ENCODE measurements at places on chromosomes 1 and 21.

GRCh38 chr1:52268372-52268771 is 97.6 kb downstream of the CC2D1B start:
- ATAC-seq: no peak

DNA sequence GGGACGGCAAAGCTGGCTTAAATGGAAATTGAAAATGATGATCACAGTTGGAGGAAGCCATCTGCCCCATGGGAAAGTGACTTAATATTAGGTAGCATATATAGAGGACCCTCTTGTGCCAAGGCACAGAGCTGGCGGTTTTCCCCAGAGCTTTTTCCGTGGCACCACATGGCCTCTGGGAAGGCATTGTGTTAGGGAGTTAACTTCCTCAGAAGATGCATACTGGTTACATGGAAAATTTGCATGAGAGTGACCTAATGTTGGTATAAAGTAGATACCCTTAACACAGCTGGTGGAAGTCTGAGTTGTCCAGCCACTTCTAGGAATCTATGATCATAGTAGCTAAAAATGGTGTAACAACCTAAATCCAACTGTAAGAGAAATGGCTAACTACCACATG is 27.3 kb downstream of the CAP1 start:
- ATAC-seq: no peak

DNA sequence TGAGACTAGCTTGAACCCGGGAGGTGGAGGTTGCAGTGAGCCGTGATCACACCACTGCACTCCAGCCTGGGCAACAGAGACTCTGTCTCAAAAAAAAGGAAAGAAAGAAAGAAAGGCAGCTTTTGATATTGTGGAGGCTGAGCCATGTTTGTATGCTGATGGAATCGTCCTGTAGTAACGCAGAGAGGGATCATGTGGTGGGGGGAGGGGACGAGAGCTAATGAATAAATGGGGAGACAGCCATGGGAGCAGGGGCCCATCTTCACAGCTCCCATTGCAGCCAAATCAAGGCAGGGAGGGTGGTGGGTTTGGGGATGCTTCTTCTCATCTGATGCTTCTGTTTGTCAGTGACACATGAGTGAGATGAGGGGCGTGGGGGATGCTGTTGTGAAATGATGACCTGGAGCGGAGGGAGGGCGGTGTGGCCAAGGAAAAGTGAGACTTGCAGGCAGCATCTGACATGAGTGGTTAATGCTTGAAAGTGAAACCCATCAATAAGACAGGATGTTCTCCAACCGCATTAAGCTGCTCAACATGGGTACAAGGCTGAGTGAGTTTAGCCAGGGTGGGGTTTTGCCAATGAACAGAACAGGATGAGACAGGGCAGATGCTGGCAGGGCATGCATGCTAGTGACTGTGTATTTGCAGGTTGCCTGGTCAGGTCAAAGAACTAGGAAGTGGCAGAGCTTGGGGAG is 16.7 kb downstream of the SPATA21 start:
- ATAC-seq: no peak

- ATAC-seq: no peak
Observed at GRCh38 chr1:69569175-69569541, 1.4 kb downstream of the LRRC7 start.

GRCh38 chr1:175388285-175388684 is 195.7 kb upstream of the KIAA0040 start:
- no peak for ATAC-seq
